ENCODE measurements at places on chromosomes 2 and 18.

GRCh38 chr2:143217512-143218115 lies 88.4 kb downstream of the ARHGAP15 start:
- no peak for DNase-seq

DNA sequence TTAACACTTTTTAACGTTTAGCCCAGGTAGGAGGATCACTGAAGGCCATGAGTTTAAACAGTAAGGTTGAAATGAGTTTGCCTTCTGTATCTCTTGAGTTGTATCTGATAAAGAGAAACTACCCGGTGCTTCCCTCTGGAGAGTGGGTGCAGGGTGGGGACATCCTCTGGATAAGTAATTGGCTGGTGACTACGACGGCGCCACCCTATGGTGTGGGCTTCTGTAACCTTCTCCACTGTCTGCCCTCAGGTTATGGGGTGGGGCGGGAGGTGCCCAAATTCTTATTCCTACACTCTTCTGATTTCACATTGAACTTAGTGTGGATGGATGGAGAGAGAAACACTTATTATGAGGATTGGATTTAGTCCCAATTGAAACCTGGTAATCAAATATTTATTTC lies 68.8 kb downstream of the LDLRAD4 start:
- DNase-seq: no peak

DNA sequence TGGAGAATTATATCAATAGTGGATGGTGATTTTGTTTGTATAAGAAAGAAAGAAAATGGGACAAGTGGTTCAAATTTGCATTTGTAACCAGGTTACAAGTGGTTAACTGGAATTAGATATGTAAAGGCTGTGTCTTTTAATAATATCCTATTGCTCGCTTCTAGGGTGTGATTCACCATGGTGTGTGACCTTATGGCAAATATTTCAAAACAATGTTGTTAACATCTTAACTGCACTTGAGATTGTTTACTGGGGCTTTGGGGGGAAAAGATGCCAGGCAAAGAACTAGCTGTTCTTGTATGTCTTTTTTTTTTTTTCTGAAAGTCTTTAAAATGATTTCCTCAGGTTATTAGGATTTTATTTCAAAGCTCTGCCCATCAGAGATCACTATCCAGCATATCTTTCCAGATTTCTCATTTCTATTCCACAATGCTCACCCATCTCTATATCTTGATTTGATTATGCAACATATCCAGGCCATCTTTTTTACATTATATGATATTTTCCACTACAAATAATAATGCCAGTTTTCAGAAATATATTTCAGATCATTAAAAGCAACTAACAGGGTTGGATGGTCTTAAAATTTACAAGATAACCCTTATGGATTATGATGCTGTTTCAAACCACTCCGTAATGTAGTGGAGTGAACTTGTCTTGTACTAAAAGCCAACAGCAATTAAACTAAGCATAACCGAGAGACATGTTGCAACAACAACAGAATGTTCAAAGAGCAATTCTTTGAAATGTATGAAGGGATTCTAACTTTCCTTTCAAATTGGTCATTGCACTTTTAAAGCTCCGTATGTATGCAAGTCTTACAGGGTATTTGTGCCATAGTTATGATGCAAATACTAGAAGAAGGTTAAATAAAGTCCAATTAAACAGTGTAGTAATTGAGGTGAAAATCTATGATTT lies 341.5 kb upstream of the ETAA1 start:
- DNase-seq: no peak

DNA sequence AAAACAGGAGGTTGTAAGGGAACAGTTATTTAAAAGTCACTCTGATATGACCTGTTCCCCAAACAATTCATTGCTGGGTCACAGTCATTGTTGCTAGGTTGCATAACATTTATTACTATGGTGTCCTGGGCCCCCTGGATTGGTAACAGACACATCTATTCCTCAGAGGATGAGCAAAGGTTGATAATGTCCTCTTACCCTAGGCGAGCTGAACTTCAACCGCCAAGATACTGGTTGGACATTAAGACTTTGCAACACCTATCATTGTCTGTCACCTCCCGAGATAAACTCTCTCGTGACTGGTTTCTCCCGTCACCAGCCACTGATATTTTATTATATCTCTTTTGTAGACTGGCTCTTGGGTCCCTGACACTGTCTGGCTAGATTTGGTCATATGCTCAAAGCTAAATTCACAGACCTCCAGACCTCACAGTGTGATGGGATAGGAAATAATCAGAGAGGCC lies 361.3 kb downstream of the ZNF521 start:
- DNase-seq: no peak

DNA sequence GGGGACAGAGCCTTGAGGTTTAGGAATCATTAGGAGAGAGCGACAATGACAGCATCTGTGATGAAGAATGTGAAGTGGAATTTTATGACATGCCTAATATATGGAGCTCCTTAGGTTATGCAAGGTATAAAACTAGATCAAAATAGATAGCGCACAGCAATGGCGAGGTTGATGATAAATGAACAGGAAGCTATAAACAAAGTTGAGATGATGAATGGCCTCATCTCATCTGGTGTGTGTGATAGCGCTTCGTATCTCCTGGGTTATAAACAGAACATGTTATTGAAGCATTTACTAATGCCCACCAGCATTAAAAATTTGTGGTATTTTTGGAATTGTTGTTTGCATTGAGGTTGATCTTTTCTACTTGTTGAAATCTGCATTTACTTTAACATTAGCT lies 231.5 kb downstream of the LTBP1 start:
- DNase-seq: no peak

DNA sequence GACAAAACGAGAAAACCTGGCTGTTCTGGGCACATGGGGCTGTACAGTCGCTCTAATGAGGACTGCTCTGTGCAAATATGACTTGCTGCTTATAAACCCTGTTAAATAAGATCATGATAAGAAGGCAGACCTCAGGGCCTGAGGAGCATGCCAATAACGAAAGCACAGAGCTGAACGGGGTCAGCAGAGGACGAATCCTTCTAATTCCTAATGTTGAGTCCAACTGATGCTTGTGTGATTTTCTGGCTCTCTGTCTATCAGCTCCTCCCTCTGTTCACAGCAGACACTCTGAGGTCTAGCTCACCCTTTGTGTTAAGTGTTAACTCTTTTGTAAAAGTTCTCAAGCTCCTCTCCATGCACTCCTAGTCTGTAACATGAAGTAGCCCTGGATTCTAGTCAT lies 167.2 kb upstream of the REV1 start:
- DNase-seq: no peak

- no peak for DNase-seq
Observed at GRCh38 chr2:120896901-120897300, 161.2 kb downstream of the GLI2 start.

- DNase-seq: peak; percentile 7
Observed at GRCh38 chr2:95728878-95729596, 137.2 kb downstream of the TRIM43 start.

GRCh38 chr2:10305715-10306114 lies 3.0 kb downstream of the HPCAL1 start:
- no peak for DNase-seq

DNA sequence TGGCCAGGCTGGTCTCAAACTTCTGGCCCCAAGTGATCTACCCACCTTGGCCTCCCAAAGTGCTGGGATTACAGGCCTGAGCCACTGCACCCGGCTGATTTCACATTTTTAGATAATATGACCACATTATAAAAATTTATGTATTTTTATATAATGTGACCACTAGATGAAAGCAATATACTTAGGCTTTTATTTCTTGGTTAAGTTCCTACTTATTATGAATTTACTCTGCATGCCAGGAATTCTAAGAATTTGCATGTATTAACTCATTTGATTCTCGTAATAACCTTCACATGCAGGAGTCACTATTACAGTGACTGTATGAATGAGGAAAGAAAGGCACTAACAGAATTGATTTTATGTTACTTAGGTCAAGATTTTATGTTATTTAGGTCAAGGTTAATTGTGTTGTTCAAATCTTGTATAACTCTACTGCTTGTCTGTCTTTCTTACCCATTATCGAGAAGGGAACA lies 25.6 kb upstream of the CASP8 start:
- no peak for DNase-seq

DNA sequence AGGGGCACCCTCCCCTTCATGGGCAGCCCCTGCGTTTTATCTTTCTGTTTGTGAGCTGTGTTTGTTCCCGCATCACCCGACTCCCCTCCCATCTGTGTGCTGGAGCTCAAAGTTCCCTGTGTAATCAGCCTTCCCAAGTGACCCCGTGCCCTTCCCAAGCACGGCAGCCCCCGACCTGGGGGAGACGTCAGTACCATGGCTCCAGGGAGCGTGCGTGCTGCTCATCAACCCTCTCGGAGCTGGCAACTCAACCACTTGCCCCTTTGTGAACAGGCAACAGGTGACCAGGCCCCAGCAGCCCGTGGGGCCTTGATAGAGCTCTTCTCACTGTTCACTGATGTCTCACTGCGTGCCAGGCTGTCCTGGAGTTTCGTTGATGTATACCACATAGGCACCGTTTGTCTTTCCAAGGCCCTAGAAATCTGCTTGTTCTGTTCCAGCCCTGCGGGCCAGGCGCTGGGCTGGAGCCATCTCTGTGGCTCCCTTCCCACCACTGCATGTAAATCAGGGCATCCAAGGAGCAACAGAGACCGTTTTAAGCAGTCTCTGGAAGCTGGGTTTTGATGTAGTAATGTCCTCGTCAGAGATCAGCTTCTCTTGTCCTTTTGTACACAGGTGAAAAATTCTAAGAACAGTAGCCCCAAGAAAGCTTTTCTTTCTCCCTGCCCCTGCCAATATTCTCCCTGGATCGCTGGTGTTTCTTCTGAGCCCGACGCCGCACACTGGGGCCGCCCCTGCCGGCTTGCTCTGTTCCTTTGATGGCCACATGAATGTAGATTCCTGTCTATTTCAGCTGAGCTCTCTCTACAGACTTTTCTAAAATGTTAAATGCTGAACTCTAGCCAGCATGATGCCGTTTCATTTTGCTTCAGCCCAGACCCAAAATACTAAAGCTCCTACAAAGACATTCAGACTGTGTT lies 107.0 kb upstream of the PTPRM start:
- no peak for DNase-seq

GRCh38 chr2:206739271-206739670 lies 21.1 kb upstream of the DYTN start:
- DNase-seq: no peak

GRCh38 chr2:102037681-102038080 lies 45.9 kb downstream of the IL1R2 start:
- DNase-seq: no peak

DNA sequence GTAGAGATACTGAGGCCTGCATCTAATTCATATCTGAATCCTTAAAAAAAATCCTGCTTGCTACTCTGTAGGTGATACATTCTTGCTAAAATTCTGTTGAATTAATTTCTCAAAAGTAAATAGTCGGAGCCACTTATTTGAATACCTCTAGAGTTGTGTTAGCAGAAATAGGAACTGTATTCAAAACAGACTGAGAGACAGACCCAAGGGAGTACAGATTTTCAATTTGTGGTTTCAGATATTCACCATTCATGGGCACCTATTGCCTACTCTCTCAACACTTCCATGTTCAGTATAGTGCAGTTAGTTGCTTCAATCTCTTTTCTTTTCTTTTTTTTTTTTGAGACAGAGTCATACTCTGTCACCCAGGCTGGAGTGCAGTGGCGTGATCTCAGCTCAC lies 46.6 kb upstream of the CTLA4 start:
- DNase-seq: no peak

DNA sequence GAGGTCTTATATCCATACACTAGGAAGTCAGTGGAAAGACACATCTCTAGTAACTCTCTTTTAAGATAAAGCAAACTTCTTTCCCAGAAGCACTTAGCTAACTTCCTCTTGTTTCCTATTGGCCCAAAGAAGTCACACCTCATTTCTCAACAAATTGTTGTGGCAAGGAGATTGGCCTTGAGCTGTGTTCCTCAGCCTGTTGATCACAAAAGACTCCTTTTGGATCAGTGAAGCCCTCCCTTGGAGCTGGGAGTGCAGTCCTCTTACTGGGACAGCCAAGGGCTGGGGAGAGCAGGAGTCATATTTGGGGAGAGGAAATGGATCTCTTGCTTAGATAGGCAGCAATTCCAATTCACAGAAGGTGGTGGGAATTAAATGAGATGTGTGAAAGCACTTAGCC lies 51.2 kb upstream of the DAPL1 start:
- no peak for DNase-seq

DNA sequence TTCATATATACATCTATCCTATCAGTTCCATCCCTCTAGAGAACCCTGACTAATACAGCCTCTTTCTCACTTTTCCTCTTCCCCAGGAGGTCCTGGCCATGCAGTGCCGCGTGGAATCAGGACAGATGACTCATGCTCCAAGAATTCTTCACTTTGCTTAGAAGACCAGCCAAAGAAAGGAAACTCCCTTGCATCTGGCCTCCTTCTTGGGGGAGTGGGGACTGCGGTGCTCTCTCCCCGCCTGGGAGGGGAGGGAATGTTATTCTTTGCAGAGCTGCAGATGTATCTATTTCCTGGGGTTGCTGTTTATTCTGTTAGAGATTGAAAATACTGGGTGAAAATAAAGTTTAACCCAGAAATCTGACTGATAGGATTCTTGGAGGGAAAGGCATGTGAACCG lies 111.5 kb upstream of the SH3BP4 start:
- no peak for DNase-seq

- DNase-seq: no peak
Observed at GRCh38 chr2:227607941-227608340, 6.7 kb downstream of the SCYGR3 start.

Data from activated CD4-positive, alpha-beta T cell treated with anti-CD3 and anti-CD28 coated beads for 24 hours (primary cell).